ENCODE measurements at places on chromosomes 1 and 21. TPM values are rescaled to one million over a fixed set of nuclear protein-coding genes. Genes with fewer than 3 reads are reported as not detected.

The ASCL5 gene
- not detected for total RNA-seq

The PTGFR gene
- not detected for total RNA-seq

The MCOLN2 gene
- total RNA-seq = 15.4 TPM

The ARMH1 gene
- total RNA-seq = 47.4 TPM

The CDKN2C gene
- total RNA-seq = 82.3 TPM

The TRIM62 gene
- 10.2 TPM for total RNA-seq

The XCL1 gene
- 0.15 TPM for total RNA-seq

- DNase-seq = no peak
These were observed 2.3 kb upstream of the CNR2 start for GRCh38 chr1:23915466-23915865.

DNA sequence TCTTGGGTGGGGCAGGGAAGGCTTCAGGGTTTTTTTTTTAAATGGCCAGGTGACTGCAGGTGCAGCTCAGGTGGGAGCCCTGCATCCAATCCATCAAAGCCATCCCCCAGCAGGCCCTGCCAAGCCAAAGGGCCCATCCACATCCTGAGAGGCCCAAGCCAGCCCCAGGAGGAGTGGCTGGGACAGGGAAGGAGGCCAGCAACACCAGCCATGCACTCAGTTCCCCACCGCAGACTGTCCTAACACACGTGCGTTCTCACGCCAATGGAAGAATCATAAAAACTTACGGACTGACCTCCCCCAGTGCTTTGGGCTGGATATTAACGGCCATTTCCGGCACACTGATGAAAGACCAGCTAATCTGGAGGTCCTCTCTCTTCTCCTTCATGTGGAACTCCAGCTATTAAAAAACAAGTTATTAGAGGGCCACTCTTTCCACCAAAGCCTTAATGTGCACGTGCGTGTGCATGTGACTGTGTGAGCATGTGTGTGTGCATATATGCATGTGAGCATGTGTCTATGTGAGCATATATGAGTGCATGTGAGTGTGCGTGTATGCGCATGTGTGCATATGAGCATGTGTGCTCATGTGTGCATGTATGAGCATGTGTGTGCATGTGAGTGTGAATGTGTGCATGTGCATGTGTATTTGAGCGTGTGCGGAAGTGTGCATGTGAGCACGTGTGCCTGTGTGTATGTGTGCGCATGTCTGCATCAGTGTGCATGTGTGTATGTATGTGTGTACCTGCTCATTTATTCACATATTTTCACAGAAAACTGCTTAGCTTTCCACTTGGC, 35.1 kb downstream of the C2CD2 start:
- no peak for DNase-seq

DNA sequence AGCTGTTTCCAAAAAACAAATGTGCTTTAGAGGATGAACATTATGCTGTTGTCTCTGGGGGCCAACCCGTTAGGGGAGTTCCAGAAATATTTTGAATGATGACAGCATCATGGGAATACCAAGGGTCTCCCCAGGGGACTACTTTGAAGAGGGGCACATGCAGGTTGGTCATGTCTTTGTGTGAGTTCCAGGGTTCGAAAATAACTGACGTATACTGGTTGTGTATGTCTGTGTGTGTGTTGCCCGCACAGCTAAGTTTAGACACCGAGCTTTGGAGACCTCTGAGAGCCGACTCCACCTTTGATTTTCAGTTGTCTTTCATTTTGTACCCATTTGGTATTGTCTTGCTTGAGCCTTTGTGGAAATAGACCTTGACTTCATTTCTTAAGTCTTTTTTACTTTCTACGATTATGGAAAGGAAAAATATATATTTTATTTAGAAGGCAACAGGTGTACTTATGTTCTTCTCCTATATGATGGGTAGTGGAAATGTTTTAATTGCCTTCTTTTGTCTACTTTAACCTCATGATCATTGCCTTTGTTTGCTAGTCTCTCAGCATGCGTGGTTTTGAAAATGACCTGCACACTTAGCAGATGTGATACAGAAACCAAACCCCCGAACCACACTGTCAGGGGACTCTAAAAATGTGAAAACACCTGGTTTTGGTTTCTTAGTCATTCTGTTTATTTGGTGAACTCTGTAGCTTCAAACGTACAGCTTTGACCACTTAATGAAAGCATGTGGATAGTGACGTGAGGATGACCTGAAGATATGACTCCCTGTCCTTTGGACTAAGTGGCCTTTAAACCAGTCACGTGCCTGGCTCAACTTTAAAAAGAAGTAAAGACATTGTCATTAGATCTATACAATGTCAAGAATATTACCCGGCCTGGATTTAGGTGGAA, 56.5 kb downstream of the GALNT2 start:
- peak; percentile 54 for DNase-seq

- no peak for DNase-seq
These were observed 6.2 kb upstream of the HMGCS2 start for GRCh38 chr1:119774746-119775490.

- no peak for DNase-seq
These were observed 39.4 kb upstream of the DYNLT5 start for GRCh38 chr1:66712839-66713238.

DNA sequence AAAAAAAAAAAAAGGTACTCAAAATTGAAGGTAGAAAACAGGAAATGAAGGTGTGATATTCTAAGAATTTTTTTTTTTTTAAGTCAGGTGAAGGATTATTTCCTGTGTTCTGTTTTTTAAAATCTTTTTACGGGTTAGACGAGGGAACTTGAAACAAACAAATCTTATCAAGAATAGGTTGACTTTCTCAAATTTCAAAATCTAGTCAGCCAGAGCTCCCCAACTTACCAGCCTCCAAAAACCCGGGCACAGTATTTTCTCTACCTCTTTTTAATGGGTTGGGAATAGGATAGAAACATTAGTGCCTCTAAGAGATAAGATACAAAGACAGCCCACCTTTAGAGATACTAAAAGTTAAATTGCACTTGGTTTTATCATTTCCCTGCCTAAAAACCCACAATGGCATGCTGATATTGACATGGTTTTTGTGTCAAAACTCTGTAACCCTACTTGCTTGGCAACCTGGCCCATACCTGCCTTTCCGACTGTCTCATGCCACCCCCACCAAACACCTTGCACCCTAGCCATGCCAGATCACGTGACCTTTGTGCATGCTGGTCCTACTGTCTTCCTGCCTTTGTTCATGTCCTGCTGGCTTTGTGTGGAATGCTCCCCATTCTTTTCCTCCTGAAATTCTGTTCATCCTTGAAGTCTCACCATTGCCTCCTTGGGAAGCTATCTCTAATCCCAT, 4.2 kb downstream of the RCAN3 start:
- DNase-seq = no peak

- DNase-seq = no peak
These were observed 19.0 kb upstream of the CD2 start for GRCh38 chr1:116735246-116735645.

DNA sequence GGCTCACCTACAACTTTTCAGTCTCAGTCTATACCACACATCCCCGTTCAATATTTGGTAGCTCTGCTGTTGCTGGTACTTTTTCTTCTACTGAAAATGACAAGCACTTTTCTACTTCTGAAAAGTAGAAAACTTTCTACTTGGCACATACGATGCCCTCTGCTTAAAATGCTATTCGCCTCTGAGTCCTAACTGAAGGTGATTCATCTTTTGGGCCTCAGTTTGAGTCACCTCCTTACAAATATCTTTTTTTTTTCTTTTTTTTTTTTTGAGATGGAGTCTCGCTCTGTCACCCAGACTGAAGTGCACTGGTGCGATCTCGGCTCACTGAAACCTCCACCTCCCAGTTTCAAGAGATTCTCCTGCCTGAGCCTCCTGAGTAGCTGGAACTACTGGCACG, 136.0 kb upstream of the CYYR1 start:
- DNase-seq = no peak
